Fibroblast of skin of left quadriceps (primary cell): ENCODE measurements at places on chromosomes 5 and 9.

GRCh38 chr9:124496463-124496862 is 10.7 kb downstream of the NR5A1 start:
- DNase-seq, result no peak

DNA sequence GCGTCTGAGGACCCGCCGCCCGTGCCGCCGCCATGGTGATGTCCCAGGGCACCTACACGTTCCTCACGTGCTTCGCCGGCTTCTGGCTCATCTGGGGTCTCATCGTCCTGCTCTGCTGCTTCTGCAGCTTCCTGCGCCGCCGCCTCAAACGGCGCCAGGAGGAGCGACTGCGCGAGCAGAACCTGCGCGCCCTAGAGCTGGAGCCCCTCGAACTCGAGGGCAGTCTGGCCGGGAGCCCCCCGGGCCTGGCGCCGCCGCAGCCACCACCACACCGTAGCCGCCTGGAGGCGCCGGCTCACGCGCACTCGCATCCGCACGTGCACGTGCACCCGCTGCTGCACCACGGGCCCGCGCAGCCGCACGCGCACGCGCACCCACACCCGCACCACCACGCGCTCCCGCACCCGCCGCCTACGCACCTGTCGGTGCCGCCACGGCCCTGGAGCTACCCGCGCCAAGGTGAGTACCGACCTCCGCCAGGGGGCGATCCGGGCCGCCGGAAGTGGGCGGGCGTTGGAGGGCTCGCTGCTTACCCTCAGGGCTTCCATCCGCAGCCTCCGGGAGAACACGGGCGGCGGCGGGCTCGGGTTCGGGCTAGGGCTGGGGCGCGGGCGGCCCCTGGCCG is 8.5 kb downstream of the PRR7 start:
- no peak for DNase-seq

DNA sequence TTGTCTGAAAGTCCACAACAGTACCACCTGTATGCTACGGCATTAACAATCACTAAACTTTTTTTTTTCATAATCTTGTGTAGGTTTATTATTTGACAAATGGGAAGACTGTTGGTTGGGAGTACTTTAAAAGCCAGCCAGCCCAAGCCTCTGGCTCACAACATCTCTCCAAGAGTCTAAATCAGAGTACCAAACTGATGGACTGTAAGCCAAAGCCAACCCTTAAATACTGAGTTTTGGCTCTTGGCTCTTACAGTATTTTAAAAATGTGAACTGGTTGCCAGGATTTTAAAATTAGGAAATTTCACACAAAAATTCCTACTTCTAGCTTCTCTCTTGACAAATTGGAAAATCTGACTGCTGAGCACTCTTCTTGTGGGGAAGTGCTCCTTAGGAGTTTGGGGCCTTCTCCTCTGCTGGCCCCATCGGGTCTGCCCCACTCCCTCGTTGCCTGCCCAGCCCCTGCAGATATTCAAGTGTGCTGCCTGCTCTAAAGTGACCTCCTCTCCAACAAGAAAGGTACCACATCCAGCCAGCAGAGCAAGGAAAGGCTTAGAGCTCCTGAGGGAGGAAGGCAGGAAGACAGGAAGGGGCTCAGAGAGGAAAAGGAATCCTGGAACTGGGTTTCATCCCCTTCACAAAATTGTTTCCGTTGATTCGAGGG is 21.8 kb upstream of the TMOD1 start:
- no peak for DNase-seq

GRCh38 chr5:25094219-25094618 is 449.4 kb upstream of the CDH10 start:
- no peak for DNase-seq

GRCh38 chr5:17115855-17116254 is 101.6 kb upstream of the BASP1 start:
- DNase-seq, result no peak

GRCh38 chr9:28774433-28775235 is 1201.4 kb upstream of the C9orf72 start:
- peak; percentile 10 for DNase-seq

- DNase-seq, result no peak
These were observed 26.0 kb downstream of the ERCC6L2 start for GRCh38 chr9:95901506-95901905.

GRCh38 chr5:110512266-110512665 is 214.2 kb downstream of the TMEM232 start:
- peak; percentile 21 for DNase-seq
